ENCODE measurements at places on chromosomes 4 and X.

- DNase-seq: no peak
These were observed 185.8 kb downstream of the ANKRD50 start for GRCh38 chr4:124526769-124527168.

GRCh38 chr4:121375262-121375661 lies 5.6 kb downstream of the QRFPR start:
- DNase-seq: no peak

DNA sequence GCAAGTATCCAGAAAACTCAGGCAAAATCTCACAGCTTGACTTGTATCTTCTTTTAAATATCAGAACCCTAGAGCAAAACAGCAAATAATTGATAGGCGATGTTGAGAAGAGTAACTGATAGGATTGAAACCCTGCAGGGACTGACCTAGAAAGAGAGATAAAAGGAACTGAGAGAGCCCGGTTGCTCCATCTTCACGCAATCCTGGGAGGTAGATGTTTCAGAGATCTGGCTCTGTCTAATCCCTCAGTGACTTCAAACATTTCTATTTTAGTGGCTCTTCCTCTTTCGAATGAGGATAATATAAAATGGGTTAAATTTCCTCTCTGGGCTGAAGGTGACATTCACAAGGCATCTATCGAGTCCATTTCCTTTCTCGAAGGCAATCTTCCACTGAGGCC lies 39.3 kb upstream of the RPL34 start:
- DNase-seq: no peak

DNA sequence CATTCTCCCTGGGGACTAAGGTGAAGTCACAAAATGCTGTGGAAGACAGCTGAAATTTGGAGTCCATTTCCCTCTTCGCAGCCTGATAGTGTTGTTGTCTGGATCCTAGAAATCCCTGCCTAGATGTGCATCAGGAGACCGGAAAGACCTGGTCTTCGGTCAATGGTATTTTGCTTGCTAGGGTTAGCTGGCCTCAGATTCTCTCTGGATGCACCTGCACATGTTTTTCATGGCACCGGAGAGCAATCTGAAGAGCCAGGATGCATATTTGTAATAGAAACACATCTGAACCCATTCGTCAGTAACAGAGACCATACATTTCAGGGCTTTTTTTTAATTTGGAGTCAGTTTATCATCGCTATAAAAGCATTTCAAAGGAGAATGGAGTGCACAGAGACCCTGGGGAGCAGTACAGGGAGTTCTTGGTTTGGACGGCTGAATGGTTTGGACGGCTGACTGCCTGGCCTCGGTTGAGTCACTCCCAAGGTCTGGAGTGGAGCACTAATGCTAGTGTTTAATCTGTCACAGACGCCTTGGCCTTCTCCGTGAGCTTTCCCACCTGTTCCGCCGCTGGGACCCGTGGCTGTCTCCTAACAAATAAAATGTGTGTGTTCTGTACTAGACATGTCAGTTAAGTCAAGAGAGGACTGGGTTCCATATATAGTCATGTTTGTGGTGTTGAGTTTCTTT lies 7.5 kb upstream of the PDLIM3 start:
- no peak for DNase-seq
